Esophagus squamous epithelium (tissue), 5 donors: ENCODE measurements at places on chromosomes 1 and 21.

DNA sequence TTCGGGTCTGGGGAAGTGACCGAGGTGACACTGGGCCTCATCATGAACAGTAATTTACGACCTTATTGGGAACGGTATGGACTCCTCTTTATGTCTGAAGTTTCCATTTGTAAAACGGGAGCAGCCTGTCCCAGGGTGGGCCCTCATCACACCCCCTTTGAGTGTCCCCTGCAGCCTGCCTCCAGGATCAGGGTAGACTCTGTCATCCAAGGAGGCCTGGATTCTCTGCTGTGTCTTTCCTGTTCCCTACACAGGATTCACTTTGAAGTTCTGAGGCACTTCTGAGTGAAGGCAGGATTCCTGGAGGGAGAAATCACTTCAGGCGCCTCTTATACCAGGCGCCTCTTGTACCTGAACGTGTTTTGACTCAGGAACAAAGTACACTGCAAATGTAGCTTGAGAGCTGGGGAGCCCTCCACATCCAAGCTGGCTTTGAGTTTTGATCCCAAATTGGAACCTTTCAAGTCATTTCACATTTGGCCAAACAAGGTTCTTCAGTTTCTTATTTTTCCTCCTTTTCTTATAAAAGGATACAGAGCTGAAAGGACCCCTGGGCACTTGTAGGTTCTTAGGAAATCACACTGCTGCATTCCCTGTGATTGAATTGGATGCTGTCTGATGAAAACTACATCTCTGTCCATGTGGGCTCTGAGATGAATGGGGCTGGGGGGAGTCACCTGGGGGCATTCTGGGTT, 106.0 kb downstream of the SUSD4 start:
- no peak for DNase-seq

GRCh38 chr1:3905953-3906671, 6.0 kb upstream of the C1orf174 start:
- DNase-seq, result no peak

DNA sequence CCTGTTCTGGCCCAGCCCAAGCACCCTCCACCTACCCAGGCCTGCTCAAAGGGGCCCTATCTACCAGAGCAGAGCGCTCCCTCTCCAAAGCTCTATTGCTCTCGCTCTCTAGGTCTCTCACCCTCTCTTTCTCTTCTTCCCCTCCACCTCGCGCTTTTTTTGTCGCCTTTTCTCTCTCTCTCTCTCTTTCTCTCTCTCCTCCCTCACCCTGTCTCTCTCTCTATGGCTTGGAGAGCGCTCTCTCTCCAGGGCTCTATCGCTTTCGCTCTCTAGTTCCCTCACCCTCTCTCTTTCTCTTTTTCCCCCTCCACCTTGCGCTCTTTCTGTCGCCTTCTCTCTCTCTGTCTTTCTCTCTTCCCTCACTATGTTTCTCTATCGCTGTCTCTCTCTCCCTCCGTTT, 3.4 kb upstream of the ZNF678 start:
- no peak for DNase-seq

GRCh38 chr1:202162047-202162417, 1.6 kb upstream of the PTPN7 start:
- DNase-seq, result no peak

DNA sequence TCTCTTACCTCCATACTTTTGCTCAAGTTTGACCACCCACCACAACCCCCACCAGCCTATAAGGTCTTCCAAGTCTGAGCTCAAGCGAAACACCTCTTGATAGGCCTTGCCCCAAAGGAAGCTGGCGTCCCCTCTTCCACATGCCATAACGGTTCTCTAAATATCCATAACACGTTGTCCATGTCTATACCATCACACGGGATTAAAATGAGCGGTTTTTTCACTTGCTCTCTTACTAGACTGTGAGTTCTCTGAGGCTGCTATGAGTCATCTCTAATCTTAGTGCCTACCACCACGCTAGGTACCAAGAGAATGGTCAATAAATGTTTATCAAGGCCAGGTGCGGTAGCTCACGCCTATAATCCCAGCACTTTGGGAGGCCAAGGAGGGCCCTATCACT, 41.0 kb downstream of the WASF2 start:
- no peak for DNase-seq

DNA sequence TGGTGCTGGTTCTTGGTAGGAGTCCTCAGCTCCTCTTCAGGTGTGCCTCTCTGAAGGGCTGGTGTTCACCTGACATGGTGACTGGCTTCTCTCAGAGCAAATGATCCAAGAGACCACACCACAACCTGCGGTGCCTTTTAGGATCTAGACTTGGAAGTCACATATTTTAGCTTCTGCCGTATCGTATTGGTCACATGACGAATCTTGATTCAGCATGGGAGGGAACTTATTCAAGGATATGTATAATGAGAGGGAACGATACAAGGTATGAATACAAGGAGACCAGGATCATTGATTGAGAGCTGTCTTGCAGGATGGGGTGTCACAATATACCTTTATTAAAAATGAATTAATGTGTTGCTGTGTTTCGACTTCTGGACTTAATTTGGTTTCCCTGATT, 58.0 kb downstream of the RAP1A start:
- no peak for DNase-seq

DNA sequence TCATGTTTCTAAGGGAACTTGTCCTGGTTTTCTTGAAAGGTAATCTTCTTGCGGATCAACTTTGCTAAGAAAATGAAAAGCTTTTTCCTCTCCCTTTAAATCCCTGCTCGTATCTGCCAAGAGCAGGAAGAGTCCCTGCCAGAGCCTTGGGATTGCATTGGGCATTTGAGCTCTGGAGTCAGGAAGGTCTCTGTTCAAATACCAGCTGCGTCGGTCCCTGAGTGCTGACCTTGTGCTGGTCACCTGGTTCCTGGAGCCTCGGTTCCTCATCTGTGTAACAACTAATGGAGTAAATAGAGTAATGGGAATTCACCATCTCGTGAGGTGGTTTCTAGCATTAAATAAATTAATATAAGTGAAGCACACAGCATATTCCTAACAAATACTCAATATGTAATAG, 274.6 kb upstream of the TMEM51 start:
- DNase-seq, result no peak

DNA sequence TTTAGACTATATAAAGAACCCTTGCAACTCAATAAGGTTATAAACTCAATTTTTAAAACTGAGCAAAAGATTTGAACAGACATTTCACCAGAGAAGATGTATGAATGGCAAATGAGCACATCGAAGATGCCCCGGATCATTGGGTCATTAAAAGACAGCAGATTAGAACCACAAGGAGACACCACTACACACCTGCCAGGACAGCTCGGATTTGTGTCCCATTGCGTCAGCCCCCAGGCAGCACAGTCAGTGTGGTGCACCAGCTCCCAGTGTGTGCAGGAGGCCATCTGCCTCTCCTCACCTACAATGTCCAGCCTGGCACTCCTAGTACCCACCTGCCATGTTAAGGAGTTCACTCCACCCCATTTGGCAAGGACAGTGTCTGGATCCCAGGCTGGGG, 61.1 kb upstream of the LRP8 start:
- DNase-seq, result no peak

GRCh38 chr1:234893359-234893724, 235.3 kb downstream of the TOMM20 start:
- DNase-seq, result no peak

- no peak for DNase-seq
Observed at GRCh38 chr21:30990514-30991262, 47.6 kb downstream of the KRTAP19-8 start.

- no peak for DNase-seq
Observed at GRCh38 chr1:246772686-246773085, 48.5 kb downstream of the SCCPDH start.
